ENCODE measurements at places on chromosomes 1 and 21.

GRCh38 chr1:36855699-36856494, 178.4 kb downstream of the GRIK3 start:
- no peak for DNase-seq

DNA sequence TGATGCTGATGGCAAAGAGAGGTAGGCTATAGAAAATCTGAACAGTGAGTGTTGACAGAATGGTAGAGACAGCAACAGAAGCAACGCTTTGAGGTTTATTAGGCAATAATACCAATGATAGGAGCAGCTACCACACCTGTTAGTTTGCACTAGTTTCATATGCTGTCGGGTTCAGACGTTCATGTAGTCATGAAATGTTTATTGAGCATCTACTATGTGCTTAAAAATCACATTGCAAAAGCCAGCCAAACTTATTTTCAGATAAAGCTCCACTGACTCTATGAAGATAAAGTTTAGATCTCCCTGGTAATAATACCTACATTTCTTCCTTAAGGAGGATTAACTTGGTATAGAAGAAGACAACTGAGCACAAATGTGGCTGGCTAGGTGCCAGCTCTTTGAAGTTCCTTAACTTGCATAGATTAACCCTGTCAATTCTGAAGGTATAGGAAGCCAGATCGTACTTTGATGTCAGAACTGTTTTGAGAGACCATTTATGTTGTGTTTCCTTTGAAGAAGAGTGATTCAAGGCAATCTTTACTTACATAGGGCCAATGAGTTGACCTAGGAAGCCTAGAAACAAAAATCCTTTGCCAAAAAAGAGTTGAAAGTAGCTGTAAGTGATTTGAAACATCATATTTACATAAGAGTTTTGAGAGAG, 71.5 kb downstream of the DISP1 start:
- DNase-seq: no peak

- DNase-seq: no peak
Observed at GRCh38 chr1:204383163-204383904, 23.6 kb upstream of the PLEKHA6 start.

DNA sequence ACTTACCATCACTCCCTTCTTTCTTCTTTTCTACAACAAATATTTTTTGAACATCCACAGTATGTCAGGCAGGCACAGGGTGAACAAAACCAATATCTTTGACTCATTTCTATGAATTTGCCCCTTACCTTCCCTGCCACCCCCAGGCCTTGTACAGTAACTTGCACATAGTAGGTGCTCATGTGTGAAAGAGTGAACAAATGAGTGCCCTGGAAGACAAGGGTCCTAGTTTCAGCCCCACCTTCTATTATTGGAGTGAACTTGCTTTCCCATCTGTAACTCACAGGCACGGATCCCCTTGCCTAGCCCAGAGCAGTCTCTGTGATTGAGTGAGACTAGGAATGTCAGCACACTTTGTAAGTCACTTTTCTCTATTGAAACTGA, 12.8 kb downstream of the ZDHHC18 start:
- no peak for DNase-seq

DNA sequence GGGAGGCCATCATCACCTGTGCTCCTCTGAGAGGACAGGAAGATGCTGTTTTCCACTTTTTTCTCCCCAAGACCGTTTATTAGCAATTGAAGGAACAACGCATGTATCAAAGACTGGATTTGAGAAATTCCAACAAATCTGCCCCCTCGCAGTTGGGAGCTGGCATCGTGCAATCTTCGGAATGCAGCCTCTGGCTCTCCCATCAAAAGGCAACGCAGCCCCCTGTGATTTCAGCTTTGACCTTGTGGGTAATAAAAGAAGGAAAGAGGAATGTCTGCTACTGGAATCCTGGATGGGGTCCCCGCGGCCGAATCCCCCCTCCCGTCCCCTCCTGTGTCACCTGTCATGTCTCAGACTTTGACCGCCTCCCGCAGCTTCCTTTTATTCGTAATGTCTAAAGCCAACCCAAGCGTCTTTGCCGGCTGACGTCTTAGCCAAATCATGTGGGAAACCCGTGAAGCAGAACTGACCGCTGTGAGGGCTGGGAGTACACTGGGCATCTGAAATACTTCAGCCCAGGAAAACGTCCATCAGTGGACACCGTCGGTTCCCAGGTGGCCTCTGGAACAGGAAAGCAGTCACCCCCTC, 101.5 kb downstream of the WDR4 start:
- no peak for DNase-seq

GRCh38 chr1:197339106-197340060, 71.3 kb downstream of the CRB1 start:
- DNase-seq: no peak
